ENCODE measurements at places on chromosomes 1 and 21. TPM values are rescaled to one million over a fixed set of nuclear protein-coding genes. Genes with fewer than 3 reads are reported as not detected.
A peak's percentile ranks its signal among the peaks of the same experiment; 100 is the strongest.

The HES2 gene
- not detected for total RNA-seq

- no peak for DNase-seq
Measured at GRCh38 chr1:36590264-36590663, 107.6 kb upstream of the CSF3R start.

The TFF3 gene
- not detected for total RNA-seq

The CNR2 gene
- not detected for total RNA-seq

- peak; percentile 60 for DNase-seq
Measured at GRCh38 chr1:25765923-25766589, 33.9 kb upstream of the SELENON start.

DNA sequence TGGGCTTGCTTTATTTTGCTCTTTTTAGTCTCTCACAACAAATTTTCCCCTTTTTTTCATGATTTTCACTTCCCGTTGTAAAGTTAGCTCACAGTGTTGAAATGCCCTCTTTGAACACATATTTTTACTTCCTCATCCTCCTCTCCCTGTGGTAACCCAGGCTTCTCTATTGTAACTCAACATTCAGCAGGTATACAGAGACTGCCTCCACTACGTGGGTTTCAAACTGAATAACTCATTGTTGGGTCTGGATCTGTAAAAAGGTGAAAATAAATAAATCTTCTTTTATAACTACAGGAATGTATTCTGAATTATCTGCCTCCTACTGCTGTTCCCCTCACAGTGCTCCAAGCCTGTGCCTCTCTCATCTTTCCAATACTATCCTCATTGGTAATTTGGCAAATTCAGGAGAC is 166.4 kb downstream of the RUNX1 start:
- no peak for DNase-seq

GRCh38 chr1:115400891-115401290 is 62.8 kb upstream of the NGF start:
- no peak for DNase-seq

Measured in osteoblast (primary cell).